HS-27A (cell line): ENCODE measurements at places on chromosomes 12 and 14.

DNA sequence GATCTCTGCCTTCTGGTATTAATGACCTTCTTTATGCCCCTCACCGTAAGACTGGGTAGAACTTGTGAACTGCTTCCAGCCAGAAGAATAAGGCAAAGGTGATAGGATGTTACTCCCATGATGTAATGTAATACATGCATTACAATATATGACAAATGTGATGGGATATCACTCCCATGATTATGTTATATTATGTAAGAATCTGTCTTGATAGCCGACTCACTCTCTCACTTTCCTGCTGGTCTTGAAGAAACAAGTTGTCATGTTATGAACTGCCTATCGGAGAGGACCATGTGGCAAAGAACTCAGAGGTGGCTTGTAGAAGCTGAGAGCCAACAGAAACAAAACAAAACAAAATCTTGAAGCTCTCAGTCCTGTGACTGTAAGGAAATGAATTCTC is 30.6 kb upstream of the OSBPL8 start:
- no peak for DNase-seq

DNA sequence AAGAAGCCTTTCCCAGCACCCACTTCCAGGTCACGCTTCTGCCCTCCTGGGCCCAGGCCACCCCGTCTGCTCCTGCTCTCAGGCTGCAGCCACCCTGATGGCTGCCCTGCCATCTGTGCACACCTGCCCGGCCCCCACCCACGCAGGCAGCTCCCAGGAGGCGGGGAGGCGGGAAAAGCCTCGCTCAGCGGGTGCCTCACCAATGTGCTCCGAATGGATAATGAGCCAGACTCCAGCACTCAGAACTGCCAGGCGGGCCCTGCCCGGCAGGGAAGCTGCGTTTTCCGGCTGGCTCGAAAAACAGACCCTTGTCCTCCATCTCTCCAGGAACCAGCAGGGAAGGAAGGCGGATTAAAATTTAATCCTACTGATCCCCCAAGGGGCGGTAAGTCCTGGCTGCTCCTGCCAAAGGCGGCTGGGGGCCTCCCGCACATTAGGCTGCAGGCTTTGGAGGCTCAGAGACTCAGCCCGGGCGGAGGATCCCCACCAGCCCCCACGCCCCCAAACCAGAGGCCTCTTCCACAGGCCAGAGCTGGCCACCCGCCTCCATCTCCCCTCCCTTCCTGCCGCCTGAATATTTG is 104.0 kb downstream of the NCOR2 start:
- DNase-seq: no peak

GRCh38 chr12:57475271-57476161 is 4.2 kb downstream of the ARHGAP9 start:
- no peak for DNase-seq

DNA sequence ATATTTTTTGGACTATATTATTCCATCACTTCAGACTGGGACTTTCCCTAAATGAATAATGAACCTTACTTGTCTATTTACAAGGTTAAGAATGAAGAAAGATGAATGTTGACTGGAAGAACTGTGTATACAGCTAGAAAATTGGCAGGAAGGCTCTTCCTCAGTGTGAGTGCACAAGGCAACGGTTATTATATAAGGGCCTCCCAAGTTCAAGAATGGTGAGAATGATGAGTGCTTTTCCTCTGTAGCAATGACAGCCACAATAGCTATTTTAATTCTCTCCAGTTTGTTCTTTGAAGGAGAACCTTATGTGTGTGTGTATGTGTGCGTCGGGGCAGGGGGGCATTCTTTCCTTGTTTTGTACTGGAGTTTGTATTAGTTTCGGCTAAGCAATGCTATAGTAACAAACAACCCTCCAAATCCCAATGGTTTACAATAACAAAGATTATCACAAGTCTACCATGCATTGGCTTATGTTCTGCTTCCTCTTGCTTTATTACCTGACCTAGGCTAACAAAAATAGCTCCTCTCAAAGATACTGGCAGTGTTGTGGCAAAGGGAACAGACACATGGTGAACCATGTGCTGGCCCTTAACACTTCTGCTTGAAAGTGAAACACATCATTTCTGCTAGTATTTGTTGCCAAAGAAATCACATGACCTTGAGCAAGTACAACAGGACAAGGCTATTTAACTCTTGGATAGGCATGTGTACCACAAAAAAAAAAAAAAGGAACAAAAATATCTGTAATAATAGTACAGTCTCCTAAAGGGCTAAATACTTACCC is 139.5 kb downstream of the RMST start:
- DNase-seq: no peak

GRCh38 chr14:22776215-22776614 is 9.7 kb downstream of the OXA1L start:
- DNase-seq: no peak

DNA sequence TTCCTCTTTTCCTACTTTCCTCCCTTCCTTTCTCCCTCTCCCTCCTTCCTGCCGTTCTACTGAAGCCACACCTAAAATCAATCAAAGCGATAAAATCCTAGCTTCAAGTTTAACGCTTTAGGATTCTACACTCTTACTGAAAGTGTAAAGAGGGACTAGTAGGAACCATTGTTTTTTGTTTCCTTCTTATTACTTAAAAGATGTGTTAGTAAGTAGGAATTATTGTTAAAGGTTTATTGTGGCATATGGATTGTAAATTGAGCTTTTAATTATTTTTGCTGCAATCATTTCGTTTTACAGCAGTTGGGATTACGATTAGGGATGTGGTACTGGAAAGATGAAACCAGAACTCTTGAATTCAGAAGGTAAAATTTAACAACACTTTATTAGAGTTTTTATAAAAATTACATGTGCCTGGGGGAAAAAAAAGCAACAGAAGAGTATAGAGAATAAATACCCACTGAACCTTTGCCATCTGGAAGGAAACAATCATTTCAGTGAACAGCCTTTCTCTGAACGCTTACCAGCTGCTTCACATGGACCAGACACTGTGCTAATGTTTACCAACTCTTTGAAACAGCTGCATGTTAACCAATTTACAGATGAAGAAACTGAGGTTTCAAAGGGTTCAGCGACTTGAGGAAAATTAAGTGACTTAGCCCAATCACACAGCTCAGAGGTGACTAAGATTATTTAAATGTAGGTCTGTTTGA is 1.0 kb downstream of the PPP1R36 start:
- DNase-seq: no peak

GRCh38 chr12:60231976-60232907 is 636.4 kb downstream of the SLC16A7 start:
- DNase-seq: no peak

GRCh38 chr12:29082522-29082921 is 66.6 kb upstream of the FAR2 start:
- DNase-seq: no peak

DNA sequence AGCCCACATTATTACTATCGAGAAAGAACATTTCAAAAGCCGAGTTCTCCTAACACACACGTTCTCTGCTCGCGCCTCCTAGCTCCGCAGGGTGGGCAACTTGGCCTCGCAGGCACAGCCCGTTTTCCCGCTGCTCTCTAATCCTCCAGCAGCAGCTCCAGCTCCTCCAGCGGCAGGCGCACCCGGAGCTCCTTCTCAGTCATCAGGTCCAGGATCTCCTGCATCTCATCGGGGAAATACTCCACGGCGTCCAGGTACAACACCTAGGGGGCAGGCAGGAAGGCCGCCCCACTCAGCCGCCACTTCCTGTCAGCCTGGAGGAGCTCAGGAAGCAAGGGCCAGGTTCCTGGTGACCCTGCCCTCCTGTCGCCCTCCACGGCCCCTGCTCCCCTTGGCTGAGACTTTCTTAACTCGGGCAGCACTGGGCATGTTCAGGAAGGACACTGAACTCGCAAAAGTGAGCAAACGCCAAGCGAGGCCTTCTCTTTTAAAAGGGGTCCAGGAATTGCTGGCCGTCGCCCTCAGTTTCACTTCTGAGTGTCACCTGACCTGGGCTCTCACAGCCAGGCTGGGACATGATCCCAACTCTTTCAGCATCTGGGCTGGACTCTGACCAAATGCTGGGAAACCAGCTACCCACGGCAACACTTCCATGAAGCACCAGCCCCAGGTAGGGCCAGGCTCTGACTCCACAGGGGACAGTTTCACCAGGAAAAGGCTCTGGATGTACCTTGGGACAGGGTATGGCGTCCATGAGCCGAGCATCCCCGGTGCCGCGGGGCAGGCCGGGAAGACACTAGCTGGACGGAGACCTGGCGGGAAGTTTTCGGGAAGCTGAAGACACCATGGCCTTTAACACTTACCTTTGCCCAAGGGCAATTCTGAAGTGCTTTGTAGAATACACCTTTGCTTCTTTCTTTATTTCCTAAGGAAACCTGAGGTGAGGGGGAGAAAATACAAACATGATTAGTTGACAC is 22.1 kb downstream of the PSMC1 start:
- no peak for DNase-seq
